ENCODE measurements at places on chromosomes 1 and 21.

DNA sequence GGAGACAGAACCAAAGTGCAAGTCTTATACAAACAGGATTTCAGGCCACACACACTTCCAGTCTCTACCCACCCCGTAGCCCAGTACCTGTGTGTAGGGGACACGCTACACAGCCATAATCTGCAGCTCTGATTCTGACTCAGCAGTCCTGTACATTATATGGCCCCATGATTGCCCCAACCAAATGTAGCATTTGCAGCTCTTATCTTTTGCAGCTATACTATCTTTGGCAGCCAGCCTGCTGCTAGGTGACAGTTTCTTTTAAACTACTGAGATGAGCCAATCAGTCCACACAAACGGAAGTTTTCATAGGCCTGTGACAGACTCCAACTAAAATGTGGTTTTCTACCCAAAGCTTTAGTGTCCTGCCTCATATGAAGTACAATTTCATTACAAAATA lies 259.6 kb upstream of the ST6GALNAC5 start:
- no peak for DNase-seq

- DNase-seq: no peak
Measured at GRCh38 chr1:3912809-3913685, 13.0 kb upstream of the C1orf174 start.

DNA sequence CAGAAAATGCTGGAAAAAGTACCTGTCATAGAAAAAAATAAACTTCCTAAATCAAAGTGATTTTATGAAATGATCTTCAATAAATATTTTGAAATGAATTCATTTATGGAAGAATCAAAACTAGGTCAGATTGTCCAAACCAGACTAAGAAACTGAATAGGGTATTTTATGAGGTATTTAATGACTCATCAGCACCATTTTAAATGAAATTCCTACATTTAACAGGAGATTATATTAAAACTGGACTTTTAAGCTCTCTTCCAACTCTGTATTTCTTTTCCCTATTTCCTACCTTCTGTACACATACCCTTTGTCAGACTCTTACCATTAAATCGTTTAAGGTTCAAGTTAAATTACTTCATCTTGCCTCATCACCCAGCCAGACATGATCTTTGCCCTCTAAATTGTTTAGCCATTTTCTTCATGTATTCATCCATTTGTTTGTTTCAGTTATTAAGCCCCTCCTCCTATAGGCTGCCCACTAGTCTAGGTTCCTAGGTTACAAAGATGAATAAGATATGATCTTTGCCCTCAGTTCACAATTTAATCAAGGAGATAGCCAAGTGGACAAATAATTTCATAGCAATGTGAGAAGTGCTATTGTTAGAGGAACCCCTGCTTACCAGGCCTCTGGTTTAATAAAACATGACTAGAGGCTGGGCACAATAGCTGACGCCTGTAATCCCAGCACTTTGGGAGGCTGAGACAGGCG lies 25.0 kb downstream of the TATDN3 start:
- no peak for DNase-seq

GRCh38 chr1:195965475-195965874 lies 642.8 kb downstream of the KCNT2 start:
- no peak for DNase-seq

- DNase-seq: no peak
Measured at GRCh38 chr1:34946211-34946610, 16.8 kb upstream of the DLGAP3 start.

DNA sequence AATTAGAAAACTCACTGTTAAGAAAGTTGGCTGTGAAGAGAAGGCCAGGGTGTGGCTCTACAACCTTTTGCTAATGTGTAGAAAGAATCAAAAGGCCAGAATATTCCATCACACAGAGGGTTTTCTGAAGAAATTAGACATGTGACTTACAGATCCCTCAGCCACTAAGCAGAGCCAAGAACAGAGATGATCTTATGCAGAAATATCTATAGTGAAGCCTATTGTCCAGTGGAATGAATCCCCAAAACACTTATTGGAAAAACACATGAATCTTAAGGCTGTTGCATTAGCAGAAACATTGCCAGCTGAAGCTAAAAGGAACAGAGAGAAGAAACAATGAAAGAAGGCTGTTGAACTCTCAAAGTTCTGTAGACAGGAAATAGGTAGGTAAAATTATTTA lies 979.2 kb downstream of the MRPL39 start:
- DNase-seq: no peak

DNA sequence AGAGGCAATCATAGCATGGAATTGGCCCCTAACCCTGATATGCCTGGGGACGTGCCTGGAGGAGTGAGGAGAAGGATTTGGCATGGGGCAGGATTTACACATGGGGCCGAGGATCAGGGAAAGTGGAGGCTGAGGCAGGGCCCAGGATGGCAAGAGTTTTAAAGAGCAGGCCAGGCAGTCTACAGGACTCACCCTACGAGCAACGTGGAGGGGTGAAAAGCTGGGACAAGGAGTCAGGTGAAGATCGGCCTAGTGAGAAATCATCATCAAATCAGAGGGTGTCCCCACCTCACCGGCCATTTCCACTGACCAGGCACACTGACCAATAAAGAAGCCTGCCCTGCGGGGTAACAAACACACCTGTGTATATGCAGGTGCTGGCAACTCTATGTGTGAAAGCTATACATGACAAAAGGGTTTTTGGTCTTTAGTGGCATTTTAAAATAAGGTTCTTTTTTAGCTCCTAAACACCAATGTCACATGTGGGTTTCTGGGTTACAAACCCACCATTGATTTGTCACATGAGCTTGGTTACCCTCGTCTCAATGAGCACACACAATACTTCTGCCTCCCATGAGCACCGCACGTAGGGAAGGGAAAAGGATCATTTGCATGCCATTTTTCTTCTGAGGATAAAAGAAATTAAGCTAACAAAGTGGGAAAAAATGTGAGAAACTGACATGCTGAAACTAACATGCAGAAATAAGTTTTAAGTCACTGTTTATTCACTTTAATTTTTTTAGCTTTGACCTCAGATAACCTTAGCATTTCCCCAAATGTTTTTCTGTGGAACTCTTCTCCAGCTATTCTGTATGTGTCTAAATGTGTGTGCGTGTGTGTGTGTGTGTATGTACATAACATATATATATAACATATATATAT lies 168.1 kb upstream of the EDN2 start:
- no peak for DNase-seq

DNA sequence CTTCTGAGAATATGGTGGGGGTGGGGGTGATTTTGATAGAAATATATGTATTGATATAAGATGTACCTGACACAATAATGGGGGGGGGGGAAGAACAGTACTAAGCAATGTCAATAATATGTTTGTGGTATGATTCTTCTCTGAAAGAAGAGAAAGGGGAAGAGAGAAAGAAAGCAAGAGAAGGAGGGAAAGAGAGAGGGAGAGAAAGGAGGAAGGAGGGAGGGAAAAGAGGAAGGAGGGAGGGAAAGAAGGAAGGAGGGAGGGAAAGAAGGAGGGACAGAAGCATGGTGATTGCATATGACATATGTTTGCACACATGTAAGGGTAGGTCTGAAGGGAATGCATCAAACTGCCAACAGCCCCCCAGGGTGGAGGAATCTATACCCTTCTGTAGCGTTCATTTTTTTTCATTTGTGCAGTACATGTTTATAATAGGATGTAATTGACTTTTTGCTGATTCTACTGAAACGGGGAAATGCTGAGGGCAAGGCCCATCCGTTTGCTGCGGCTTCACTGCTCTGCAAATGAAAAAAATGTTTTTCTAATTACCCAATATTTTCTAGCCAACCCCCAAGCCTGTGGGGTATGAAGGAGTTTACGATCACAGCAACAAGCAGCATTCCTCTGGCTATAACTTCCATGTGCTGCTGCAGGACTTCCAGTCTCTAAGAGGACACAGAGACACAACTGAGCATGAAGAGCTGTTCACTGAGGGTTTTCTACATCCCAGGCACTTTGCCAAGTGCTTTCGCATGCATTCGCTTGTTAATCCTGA lies 119.3 kb upstream of the ZC3H12A start:
- DNase-seq: no peak

DNA sequence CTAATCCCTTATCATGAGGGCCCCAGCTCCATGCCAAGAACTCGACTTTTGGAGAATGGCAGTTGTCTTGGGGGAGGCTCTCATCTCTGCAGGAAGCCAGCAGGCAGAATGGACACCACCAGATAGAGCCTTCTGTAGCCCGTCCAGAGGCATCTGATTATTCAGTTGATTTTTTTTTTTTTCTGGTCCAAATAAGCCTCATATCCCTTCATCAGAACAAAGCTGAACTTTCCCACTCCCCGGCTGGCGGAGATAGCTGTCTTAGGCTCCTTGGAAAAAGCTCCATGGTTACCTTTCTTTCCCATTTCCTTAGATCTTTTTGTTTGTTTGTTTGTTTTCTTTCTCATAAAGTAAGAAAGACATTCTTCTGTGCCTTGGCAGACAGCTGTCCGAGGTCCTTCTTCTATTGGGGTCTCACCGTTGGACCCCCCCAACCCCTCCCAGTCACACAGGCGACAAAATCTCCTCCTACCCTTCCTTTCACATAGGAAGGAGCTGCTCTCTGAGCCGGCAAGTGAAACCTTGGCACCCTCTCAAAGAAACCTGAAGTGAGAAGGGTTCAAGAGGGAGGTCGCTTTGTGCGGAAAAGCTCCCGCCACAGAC lies 278.5 kb downstream of the RPS6KC1 start:
- no peak for DNase-seq

DNA sequence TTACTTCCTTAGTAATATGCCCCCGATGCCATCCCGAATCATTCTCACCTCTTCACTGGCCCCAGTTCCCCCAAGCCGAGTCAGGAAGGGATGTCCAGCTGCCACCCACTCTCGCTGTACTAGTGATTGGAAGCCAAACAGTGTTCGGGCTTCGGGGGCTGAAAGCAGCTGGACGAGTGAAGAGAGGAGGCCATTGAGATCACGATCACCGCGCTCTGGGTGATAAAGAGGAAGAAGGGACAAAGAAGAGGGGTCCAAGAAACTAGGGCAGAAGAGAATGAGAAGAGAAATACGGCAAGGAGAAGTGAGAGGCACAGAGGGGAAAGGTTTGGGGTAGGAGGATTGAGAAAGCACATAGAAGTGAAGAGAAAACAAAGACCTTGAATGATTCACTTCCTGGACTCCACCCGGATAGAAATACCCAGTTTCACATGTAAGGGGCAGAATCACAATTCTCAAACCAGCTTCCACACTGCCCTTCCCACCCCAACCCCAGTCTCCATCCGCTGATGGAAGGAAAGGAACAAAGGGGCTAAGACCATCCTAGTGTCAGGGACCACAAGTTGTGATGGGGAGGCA lies 3.7 kb upstream of the SF3B4 start:
- DNase-seq: no peak

DNA sequence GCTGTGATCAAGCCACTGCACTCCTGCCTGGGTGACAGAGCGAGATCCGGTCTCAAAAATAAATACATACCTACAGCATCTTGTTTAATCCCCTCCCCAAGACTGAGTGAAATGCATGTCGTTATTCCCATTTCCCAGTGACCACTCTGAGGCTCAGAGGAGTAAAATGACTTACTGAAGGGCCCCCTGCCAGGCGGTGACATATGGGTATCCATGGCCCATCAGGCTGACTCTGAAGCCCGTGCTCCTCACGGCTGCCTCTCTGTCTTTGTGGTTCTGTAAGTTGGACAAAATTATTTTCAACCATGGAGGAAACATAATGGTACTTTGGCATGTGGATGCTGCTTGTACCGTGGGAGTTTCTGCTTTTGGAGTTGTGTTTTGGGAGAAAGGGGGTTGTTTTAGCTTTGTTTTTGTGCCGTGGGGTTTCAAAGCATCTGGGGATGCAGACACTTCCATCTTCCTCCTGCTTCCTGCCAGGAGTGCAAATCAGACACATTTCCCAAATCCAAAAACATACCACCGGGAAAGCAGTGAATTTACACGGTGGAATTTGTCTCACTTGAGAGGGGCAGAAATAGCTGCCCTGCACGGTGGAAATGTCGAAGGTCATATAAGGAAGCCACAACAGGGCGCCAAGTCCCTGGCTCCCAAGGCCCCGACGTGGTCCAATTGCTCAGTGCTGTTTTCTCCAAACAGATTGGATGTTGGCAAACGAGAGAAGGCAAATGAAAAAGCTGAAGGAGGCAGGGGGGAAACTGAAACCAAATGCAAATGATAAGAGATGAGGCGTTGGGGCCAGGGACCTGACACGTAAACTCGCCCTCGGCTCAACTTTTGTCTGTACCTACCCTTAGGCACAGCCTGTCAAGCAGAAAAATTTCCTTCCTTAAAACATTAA lies 17.1 kb upstream of the PINK1 start:
- DNase-seq: no peak

GRCh38 chr1:200627575-200628222 lies 7.1 kb upstream of the KIF14 start:
- DNase-seq: no peak

- DNase-seq: no peak
Measured at GRCh38 chr1:28437264-28437923, 67.9 kb downstream of the PHACTR4 start.

DNA sequence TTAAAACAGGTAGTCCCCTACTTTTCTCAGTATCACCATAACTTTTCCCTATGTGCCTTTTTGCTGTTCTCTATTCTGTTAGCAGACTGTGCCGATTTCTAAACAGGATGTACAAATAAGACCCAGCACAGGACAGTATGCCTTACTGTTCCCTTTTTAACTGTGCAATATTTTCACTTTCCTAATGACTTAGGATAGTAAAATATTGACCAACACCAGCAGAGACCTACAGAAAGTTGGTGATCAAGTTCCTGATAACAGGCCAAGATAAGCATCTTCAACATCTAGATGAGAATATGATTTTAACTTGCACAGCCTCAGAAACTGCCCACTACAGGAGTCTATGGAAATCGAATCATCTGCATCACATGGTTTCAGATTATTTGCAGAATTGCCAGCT lies 42.0 kb downstream of the ADSS2 start:
- DNase-seq: no peak

GRCh38 chr1:172833954-172834353 lies 175.1 kb downstream of the FASLG start:
- DNase-seq: no peak

GRCh38 chr1:33014464-33015163 lies 22.1 kb downstream of the AK2 start:
- no peak for DNase-seq

GRCh38 chr1:28154078-28154594 lies 22.4 kb downstream of the PTAFR start:
- no peak for DNase-seq

- DNase-seq: no peak
Measured at GRCh38 chr1:220113136-220113695, 19.3 kb downstream of the IARS2 start.

GRCh38 chr1:110243146-110243545 lies 33.0 kb downstream of the KCNC4 start:
- peak; percentile 34 for DNase-seq

- no peak for DNase-seq
Measured at GRCh38 chr1:114585231-114585630, 3.8 kb upstream of the BCAS2 start.

GRCh38 chr1:234216116-234216703 lies 157.0 kb upstream of the COA6 start:
- no peak for DNase-seq

DNA sequence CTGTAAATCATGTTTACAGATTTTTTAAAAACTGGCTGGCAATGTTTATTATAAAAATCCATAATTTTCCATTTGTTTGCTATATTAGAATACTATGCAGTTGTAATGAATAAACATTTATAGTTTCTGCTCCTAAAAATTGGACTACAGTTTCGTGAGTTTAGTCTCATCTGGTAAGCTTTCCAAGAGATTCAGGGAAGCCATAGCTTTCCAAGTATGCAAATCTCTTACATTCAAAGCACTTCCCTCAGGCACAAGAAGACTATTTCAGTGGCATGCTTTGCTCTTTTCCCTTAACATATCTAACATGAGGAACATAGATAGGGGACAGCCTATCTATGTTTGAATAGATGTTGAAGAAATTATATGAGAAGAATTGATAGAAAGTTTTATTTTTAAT lies 77.2 kb downstream of the ADGRL2 start:
- no peak for DNase-seq

All from NCI-H774 (cell line).